Epithelial cell of proximal tubule (primary cell): ENCODE measurements at places on chromosomes 12 and 14. TPM values are rescaled to one million over a fixed set of nuclear protein-coding genes. Genes with fewer than 3 reads are reported as not detected.

NELL2 gene
- total RNA-seq: 0.46 and 4.1 TPM in 2 replicates

RNU4-1 gene
- under 0.01 TPM in 2 replicates for total RNA-seq

CACNB3 gene
- 19.6 and 32.6 TPM in 2 replicates for total RNA-seq

TSPAN11 gene
- total RNA-seq: 0.29 and 1.3 TPM in 2 replicates

IL23A gene
- total RNA-seq: 13.4 and 26.1 TPM in 2 replicates

RASSF8 gene
- total RNA-seq: 19.4 and 29.6 TPM in 2 replicates

CLEC7A gene
- not detected in 2 replicates for total RNA-seq

GPD1 gene
- total RNA-seq: 0.07 TPM in 1 of 2 replicates, not detected in the other

NTF3 gene
- 1.9 and 2.1 TPM in 2 replicates for total RNA-seq

CLEC14A gene
- 0.43 TPM in 1 of 2 replicates, not detected in the other for total RNA-seq

KLRG1 gene
- 0.65 and 1.2 TPM in 2 replicates for total RNA-seq
